NCI-H1092 (cell line): ENCODE measurements at places on chromosomes 4 and X.

- no peak for DNase-seq
Measured at GRCh38 chr4:138189206-138189605, 52.9 kb downstream of the SLC7A11 start.

DNA sequence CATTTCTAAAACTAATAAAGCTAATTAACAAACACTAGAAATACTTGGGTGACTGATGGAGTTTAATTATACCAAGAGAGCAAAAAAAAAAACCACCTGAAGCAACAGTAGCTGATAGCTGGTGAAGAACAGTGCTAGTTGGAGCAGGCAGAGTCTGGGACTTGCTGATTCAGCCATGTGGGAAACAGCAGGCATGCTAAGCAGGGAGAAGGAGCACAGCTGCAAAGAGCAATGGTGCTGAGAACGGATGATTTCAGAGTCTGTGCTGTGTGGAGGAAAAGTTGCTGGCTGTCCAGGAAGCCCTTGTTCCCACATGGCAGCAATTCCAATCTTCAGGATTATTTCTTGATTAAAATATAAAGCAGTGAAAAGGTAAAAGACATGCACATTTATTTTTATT lies 68.8 kb downstream of the NPY1R start:
- DNase-seq, result no peak

DNA sequence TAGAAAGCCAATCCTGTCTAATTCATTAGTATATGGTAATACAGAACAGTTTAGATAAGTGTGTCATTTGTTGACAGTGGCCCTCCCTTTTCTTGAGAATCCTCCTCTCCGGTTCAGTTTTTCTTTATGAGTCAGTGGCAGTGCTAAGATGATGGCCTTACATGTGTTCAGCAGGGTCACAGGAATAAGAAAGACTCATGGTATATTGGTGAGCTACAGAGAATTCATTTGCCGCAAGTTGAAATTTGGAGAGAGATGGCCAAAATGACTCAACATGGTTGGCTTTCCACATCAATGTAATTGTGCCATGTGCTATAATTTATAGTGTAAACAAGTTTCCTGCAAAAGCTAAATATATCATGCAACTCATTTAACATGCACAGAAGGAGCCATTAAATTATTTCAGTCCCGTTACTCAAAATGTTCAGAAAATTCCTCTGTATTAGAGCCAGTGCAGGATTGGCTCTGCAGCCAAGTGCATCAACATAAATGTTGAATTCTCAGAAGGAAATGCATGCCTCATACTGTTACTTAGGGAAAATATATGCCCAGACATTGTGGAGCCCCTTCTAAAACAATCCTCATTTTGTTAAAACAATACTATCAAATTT lies 374.3 kb downstream of the AFF2 start:
- no peak for DNase-seq

DNA sequence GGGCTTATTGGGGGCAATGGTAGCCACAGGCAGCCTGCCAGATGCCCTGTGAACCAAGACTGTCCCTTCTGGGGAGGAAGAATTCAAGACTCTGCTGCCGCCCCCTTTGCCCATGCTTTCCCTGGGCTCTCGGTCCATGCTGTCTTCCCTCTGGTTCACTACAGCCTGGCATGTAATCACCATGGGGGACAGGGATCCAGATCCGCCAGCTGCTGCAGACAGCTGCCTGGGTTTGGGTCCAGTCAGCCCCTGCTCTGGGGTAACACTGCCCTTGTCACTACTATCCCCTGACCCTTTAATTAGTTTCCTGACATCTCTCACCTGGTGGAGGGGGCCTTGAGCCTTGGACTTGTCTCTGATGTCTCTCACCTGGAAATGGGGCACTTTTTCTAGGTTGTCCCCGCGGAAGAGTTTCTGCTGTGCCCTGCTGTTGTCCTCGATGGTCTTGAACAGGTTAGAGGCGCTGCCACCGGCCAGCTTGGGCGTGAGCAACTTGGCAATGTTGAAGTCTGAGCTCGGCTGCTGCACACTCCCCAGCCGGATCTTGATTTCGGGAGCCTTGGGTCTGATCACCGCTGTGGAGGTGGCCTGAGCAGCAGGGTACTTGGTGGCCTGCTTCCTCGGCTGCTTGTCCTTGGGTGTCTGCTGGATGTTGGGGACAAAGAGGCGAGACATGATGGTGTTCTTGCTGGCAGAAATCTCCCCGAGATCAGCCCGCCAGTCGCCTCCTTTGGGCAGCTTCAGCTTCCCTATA lies 6.4 kb downstream of the C4orf54 start:
- DNase-seq, result no peak

DNA sequence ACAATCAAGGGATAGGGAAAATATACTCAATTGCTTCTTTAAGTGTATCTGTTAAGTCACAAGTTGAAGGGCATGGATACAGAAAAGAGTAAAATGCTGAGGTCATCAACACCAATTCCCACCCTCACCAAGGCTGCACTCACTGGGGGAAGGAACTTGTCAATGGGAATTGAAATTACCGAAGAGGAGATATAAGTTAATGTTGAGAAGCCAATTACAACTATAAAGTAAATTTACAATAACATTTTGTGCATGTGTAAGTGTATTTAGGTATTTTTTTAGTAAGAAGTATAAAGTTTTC lies 255.1 kb upstream of the KCNIP4 start:
- DNase-seq, result no peak

DNA sequence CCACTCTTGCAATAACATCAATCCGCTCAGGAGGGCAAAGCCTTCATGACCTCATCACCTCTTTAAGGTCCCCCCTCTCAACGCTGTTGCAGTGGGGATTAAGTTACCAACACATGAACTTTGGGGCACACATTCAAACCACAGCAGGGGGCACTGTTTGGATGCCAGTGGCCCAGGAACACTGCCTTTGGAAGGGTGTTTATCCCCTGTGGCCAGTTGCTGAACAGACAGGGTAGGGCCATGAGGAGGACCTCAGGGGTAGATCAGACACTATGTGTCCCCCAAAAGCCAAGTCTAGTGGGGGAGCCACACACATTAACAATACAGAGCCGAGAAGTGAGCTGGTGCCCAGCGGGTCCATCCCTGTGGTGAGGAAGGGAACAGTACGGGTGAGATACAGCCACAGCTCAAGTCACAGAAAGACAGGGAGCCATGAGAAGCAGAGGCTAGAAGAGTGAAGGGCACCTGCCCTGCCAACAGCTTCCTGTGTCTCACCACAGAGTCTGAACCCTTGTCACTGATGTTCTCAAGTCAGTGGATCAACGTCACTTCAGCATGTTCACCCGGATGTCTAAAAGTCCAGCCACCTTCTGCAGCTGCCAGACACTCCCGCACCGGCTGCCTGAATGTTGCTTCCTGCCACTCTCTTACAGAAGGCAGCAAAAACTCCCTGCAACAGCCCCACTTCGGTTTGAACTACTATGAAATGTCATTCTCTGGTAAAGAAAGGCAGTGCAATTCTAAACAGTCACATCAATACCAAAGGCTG lies 19.9 kb upstream of the MXD4 start:
- DNase-seq, result no peak

DNA sequence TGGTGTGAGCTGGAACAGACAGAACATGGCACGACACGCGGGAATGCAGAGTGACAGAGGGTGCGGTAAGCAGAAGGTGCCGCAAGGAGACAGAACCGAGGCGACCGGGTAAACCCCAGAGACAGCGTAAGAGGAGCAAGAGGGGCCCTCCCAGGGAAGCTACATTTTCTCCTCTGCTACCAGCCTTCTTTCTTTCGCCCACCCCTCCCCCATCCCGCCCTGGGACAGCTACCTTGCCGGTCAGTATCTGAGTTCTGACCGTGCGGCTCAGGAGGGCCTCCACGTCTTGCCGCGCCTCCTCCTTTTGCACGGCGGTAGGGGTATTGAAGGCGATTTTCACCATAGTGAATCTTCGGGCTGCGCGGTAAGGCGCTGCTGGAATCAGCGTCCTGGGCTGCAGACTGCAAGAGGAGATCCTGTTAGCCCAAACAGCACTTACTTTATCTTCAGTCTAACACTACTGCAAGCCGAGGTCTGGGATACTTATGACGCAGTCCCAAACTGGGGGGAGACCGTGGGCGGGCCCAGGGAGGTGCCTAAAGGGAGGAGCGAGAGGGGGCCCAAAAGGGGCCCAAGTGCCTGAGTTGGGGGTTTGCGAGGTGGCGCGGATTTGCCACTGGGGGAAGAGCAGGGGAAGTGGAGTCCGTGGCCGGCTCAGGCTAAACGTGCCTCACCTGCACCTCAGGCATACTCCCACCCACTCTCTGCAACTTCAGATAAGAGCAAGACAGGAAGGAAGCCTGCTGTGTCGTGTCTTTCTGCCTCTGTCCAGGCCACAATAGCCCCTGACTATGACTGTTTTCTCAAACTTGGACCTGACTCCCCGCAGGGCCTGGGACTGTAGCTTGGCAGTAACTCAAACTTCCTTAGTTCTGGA lies at the start of gene ITM2A:
TSS of gene ITM2A (minus strand) at position 462 of the 877 bp plus-strand sequence. CDS start at position 343, 119 bp downstream.
- no peak for DNase-seq

GRCh38 chr4:11343536-11343935 lies 85.2 kb downstream of the HS3ST1 start:
- DNase-seq, result no peak

DNA sequence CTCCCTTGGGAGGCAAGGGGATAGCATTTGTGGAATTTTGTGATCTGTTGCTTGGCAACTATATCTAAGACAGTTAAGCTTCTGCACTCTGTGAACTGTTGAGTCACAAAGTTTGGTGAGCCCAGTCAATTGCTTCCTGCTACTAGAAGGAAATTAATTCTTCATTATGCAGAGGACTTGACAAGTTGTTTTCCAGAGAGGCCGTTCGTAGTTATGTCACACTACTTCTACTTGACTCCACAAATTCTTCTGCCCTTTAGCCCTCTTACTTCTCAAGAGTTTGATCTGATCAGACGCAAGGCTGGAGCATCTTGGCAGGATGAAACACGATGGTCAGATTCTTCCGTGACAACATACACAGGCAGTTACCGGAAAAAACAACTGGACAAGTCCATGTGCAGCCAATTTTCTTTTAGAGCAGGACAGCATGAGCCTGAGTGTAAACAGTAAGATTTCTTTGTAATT lies at the start of gene C4orf51:
TSS of gene C4orf51 (plus strand) at position 156 of the 465 bp plus-strand sequence. CDS start at position 214, 58 bp downstream.
- no peak for DNase-seq

DNA sequence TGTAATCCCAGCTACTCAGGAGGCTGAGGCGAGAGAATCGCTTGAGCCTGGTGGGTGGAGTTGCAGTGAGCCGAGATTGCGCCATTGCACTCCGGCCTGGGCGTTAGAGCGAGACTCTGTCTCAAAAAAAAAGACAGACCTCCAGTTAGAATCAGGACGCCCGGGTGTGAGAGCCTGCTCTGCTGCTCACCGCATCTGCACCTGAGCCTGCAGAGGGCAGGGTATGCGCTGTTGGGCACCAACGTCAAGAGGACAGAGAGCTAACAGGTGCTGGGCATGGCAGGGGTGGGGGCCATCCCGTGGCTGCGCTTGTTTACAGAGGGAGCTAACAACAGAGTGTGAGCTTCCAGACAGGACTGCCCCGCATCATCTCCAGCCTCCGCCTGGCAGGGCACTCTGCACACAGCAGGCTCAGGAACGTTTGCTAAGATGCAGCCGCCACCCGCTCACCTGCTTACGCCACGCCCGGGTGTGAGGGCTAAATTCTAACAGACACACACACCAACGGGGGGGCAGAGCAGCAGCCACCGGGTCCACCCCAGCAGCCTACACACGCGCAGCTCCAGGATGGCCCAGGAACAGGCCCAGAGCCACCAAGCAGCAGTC lies 50.0 kb upstream of the CPLX1 start:
- no peak for DNase-seq

- no peak for DNase-seq
Measured at GRCh38 chrX:64456828-64457227, 61.6 kb upstream of the MTMR8 start.

GRCh38 chr4:74244049-74244448 lies 64.2 kb upstream of the EPGN start:
- DNase-seq, result no peak

- DNase-seq, result no peak
Measured at GRCh38 chr4:6617246-6617645, 23.2 kb upstream of the MRFAP1 start.

- no peak for DNase-seq
Measured at GRCh38 chr4:7151668-7152227, 40.6 kb upstream of the SORCS2 start.

DNA sequence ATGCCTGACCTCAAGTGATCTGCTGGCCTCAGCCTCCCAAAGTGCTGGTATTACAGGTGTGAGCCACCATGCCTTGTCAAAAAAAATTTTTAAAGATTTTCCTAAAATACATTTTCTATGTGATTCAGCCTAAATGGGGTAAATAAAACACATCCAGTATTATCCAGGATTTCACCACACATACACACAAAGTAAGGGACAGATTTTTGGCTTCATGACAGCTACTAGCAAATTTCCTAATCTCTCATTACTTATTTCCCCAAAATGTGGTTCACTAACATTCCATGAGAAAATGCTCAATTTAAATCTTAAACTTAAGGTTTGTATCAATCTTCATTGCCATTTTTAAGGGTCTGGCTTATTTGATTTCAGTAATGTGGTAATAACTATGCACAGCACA lies 348.5 kb upstream of the INTU start:
- DNase-seq, result no peak

- DNase-seq, result no peak
Measured at GRCh38 chr4:187108845-187109244, 385.2 kb upstream of the FAT1 start.

DNA sequence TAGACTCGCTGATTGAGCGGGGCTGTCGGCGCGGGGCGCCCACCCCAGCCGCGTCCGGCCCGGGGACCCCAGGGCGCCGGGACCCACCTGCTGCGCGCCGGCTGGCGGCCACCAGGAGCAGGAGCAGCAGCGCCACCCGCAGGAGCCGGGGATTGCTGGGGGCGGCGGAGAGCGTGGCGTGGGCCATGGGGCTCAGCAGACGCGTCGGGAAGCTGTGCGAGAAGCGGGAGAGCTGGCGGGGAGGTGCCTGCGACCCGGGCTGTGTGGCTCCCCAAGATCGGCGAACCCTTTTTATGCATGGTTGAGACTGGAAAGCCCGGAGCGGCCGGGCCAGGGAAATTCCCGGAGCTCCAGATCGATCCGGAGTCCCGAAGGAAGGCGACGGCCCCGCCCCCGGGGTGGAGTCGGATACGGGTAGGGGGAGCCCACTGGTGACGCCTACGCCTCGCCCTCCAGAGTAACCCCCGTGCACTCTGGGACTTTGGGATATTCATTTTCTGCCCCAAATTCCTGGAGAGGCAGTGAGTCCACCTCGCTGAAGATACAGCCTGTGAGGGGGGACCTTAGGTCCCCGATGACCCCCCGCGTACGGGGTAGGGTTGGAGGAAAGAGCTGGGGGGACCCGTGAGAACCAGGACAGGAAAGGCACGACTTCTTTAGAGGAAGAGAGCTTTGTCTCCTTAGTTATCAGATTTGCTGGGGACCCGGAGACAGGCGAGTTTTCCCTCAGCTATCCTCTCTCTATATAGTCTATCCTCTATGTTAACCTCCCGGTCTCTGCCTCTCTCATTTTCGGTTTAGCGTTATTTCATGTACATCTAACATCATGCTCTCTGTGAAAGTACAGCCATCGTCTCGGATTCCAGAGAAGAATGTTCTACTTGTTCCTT lies at the start of gene CXCL3:
TSS of gene CXCL3 (minus strand) at position 265 of the 890 bp plus-strand sequence. CDS start at position 187, 78 bp downstream.
- no peak for DNase-seq

GRCh38 chrX:21738210-21738949 lies 19.5 kb downstream of the SMPX start:
- no peak for DNase-seq

DNA sequence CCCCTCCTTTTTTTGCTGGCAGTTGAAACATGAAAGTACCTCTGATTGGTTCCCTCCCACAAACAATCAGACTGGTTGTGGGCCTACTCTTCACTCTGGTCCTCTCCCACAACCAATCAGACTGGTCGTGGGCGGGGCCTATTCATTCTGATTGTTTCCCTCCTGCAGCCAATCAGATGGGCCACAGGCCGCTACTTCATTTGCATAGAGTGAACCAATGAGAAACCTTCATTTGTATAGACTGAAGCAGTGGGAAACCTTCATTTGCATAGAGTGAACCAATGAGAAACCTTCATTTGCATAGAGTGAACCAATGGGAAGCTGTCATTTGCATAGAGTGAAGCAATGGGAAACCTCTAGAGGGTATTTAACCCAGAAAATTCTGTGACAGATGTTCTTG lies 55.2 kb downstream of the TRMT44 start:
- DNase-seq, result no peak
